ENCODE measurements at places on chromosomes 1 and 21. TPM values are rescaled to one million over a fixed set of nuclear protein-coding genes. Genes with fewer than 3 reads are reported as not detected.
A peak's percentile ranks its signal among the peaks of the same experiment; 100 is the strongest.

Gene HTR1D
- total RNA-seq = 0.39 TPM

GRCh38 chr1:19337289-19337688, 25.2 kb downstream of the SLC66A1 start:
- peak; percentile 33 for DNase-seq

- no peak for DNase-seq
Measured at GRCh38 chr1:68015971-68016370, 34.5 kb downstream of the DIRAS3 start.

- peak; percentile 42 for DNase-seq
Measured at GRCh38 chr1:224302947-224303346, 27.0 kb downstream of the NVL start.

- peak; percentile 62 for DNase-seq
Measured at GRCh38 chr1:226332947-226333346, 24.0 kb upstream of the LIN9 start.
